ENCODE measurements at places on chromosomes 2 and 18.
A peak's percentile ranks its signal among the peaks of the same experiment; 100 is the strongest.

- no peak for DNase-seq
Measured at GRCh38 chr2:219611866-219612576, 14.4 kb downstream of the STK11IP start.

GRCh38 chr18:31275722-31276463 is 42.1 kb upstream of the DSG1 start:
- no peak for DNase-seq

- peak; percentile 43 for DNase-seq
Measured at GRCh38 chr18:63949068-63949737, at the start of gene HMSD. Gene HMSD (plus strand): TSS chr18:63949301. CDS start chr18:63953456, 4,155 bp downstream.

DNA sequence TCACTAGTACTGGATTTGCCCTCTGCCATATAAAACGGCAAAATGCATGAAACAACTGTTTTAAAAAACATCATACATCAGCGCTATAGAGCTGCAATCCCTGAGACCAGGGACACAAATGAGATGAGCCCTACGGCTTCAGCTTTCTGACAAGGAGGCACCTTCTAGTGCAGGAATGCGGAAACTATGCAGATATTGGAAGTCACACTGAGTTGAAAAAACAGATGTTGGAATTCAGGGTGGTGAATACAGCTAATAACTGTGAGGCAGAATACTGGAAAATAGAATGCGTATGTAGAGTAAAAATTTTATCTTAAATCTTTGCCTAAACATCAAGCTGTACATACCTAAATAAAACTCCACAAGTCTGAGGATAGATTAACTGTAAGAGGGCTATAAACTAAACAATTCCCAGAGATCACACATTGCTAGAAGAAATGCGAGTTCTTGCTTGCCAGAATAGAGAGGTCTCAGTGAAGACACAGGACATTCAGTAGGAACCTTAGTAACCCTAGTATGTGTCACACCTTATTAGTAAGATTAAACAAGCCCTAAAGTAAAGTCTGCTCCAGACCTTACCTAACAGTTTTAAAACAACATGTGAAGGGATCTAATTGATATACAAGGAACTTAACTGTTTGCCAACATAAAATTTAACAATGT is 541.4 kb upstream of the DDX18 start:
- no peak for DNase-seq

DNA sequence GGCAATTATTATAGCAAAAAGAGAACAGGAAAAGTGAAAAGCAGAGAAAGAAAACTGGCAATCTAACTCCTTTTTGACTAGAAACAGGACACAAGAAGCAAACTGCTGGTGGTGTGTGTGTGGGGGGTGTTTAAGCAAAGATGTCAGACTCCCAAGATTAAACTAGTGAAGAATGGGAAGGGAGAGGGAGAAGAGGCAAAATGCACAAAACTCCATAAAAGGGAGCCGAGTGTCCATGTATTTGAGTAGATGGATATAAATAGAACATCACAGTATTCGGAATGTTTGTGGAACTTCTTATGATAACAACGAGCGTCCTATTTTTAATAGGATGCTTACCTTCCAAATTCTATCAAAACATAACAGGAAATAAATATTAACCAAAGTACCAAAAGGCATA is 179.8 kb upstream of the TRIB2 start:
- no peak for DNase-seq

- DNase-seq = no peak
Measured at GRCh38 chr18:2223849-2224248, 347.5 kb downstream of the METTL4 start.

DNA sequence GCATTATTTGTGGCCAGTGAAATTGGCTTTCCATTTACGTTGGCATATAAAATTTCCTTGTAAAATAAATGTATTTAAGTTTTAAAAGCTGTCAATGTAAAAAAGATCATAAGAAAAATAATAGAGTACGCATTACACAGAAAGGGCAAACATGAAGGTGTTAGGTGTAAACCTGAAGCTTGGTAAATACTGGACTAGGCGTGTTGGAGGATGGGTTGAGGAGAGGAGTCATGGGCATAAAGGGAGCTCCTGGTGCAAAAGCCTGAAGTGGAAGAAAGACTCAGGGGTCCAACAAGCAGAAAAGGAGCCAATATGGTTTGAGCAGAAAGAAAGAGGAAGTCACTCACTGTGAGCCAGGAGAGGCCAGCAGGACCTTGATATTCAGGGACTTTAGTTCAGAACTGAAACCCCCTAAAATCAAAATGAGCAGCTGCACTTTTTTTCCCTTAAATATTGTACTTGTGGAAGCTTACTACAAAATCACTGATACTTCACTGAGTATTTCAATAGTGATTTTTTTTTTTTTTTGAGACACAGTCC is 24.4 kb downstream of the SP5 start:
- no peak for DNase-seq

DNA sequence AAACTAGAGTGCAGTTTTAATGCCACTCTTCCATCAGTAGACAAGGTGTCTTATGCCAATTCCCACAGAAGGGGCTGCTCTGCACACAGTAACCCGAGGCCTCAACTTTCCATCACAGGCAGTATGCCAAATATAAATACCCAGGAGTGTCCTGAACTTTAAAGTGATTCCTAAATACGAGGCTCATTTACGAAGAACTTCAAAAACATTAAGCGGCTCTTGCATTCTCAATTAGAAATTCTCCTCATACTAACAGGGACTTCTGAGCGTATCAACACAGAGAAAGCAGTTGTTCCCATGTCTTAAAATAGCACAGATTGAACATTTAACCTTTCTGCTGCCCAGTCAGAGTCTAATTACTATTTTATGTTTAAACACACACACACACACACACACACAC is 638.6 kb downstream of the ERBB4 start:
- DNase-seq = no peak

GRCh38 chr2:139721411-139721995 is 941.3 kb upstream of the NXPH2 start:
- no peak for DNase-seq

DNA sequence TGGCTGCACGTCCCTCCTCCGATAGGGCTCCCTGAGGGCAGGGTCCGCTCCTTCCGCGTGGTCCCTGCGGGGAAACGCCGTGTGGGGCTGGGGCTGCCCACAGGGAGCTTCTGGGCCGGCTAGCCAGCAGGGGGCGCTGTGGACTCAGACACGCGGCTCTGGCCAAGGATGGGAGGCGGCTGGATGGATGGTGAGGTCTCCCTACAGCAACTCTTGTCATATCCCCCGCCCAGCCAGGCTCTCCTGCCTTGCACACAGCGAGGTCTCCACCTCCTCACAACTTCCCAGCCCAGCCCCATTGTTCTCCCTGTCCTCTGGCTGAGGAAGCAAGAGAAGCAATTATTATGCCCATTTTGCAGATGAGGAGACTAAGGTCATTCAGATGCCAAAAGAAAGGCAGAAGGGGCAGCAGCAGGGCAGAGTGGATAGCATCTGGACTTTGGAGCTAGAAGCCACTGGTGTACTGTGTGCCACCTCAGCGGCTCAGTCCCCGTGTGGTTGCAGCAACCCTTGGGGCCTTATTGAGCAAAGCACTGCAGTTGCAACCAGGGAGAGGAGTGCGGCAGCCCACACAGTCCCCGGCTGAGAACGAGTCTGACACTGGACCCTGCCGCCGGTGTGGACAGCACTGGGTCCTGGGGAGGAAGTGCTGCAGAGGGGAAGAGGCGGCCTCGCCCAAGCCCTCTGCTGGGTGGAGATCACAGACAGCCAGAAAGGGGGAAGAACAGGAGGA is 99.0 kb downstream of the ZFP36L2 start:
- DNase-seq = peak; percentile 95

GRCh38 chr2:238320648-238321281 is 447 bp downstream of the TRAF3IP1 start:
- DNase-seq = no peak

- no peak for DNase-seq
Measured at GRCh38 chr2:145599756-145600155, 1079.8 kb upstream of the ZEB2 start.

GRCh38 chr2:106028192-106028591 is 165.9 kb downstream of the UXS1 start:
- DNase-seq = no peak

DNA sequence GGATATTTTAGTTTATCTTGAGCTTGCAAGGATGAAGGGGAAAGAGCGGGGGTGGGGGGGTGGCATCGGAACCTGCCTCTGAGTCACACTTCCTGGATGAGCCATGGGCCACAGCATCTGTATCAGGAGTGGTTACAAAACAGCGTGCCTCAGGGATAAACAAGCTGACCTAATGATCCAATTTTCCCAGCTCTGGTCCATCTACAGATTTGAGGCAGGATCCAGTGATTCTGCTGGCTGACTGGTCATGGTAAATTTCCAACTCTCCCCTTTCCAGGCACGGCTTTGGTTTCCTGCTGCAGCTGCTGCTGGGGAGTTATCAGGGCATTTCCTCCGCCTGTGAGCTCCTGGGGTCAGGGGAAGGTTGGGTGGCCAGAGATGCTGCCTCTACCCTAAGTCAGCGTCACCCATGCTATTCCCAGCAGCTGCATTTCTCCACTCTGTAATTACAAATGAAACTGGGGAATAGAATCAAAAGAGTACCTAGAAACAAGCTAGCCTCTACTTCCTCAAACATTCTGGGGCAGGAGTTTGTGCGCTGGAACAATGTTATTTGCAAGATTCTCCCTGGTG is 4.7 kb upstream of the HPCAL1 start:
- DNase-seq = peak; percentile 53

- no peak for DNase-seq
Measured at GRCh38 chr2:10838734-10839133, 26.1 kb upstream of the PDIA6 start.

DNA sequence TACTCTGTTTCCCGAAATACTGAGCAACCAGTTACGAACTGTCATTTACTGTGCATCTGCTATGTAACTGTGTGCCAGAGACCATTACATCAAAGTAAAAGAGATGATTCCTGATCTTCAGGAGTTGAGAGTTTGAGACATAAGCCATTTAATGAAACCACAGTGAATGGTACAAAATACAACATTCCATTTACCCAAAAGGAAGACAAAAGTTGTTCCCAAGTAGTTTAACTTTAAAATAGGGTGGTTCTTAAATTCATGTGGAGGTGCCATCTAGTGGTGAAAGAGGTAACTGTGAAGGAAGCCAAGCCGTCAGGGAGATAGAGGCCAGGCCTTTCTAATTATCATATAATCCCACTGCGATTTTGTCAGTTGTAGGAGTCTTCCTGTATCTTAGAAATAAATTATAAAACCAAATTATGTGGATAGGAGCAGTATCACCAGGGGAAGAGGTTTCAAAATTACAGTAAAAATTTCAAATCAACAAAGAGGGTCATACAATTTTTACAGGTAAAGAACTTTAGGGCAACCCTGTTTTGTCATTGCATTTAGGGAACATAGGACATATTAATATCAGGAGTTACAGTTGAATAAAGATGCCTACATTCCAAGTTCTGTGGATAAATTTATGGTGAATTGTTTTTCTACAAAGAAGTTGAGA is 67.7 kb downstream of the EPAS1 start:
- no peak for DNase-seq

- DNase-seq = no peak
Measured at GRCh38 chr2:224220586-224221255, 181.2 kb downstream of the FAM124B start.

All from T-helper 9 cell (primary cell).